ENCODE measurements at places on chromosomes 3 and 15.

GRCh38 chr3:127042634-127043033, 59.7 kb downstream of the PLXNA1 start:
- no peak overlapping the region for H3K27ac ChIP-seq
- no peak for DNase-seq
- peaks cover 12% of the 10 kb centered on the region for H3K27me3 ChIP-seq
- no peak overlapping the region for H3K4me3 ChIP-seq
- no peaks in the 10 kb centered on the region for H3K36me3 ChIP-seq

DNA sequence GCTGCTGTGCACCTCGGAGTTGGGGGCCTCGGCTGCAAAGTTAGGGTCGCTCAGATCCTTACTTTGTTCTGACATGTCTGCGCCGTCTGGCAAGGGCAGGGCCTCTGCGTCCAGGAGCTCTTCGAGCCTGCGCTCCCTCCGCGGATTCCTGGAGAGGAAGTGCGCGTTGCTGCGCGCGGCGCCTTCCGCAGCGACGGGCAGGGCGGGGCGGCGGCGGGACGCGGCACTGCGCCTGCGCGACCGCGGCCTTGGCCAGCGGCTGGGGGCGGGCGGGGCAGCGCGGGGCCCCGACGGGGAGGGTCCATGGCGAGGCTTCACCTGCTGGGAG, at the start of gene NDN:
Gene NDN, minus strand, starts transcription at position 163 of the 328 bp plus-strand sequence. Its CDS starts 88 bp downstream, at position 75.
- no peaks in the 10 kb centered on the region for H3K36me3 ChIP-seq
- no peak within 1 kb of the TSS for H3K27ac ChIP-seq
- H3K4me1 ChIP-seq = peaks cover 37% of the 10 kb centered on the region
- no peak for DNase-seq

DNA sequence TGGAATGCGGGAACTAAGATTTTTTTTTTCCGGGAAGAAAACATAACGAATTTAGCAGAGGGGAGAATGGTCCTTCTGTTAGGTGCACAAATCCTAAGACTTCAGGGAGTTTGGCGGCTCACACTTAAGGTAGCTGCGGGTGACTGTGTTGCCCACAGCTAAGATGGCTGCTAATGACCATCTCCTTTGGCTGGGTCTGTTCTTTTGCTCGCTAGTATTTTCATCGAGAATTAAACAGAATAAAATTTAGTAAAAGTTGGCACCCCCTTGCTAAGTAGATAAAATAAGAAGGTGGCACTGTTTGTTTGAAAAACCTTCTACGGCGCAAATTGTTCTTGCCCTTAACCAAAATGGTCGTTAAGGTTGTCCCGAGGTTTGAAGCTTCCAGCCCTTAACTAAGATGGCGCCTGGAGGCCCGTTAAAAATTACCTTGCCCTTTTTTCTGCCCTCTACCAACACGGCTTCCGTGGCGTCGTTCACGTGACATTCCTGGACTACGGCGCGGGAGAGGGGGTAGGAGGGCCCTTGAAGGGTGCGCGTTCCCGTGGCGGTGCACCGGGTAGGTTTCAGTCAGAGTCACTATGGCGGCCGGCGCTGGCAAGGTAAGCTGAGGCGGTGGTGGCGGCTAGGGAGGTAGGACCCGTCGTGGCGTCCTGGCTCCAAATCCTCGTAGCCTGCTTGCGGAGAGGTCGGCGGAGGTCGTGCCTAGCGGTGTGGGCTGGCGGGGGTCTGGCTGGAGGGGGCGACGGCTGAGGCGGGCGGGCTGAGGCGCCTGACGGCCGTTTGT, at the start of gene SLMAP:
Gene SLMAP, plus strand, starts transcription at position 569 of the 787 bp plus-strand sequence. CDS start 1,343 bp downstream, outside the sequence.
- peaks cover 26% of the 10 kb centered on the region for H3K4me1 ChIP-seq
- H3K27me3 ChIP-seq = no peaks in the 10 kb centered on the region
- peak within 1 kb of the TSS; percentile 94 for H3K4me3 ChIP-seq

DNA sequence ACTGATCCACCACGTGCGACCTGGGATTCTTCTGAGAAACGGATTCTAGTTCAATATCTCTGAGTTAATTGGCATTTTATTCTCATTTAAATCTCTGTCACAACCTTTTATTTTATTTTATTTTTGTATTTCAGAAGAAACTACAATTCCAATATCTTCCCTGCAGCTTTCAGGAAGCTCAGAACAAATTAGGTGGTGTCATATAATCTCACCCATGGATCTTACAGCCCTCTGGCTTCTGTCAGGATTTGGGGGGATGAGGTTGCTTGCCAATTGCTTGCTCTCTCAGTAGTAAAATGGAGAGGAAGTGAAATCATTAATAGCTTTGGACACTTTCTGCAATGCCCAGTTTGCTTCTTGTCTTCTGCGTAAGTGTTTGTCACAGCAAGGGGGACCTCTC, 205.4 kb downstream of the TLE3 start:
- H3K27me3 ChIP-seq = peaks cover 14% of the 10 kb centered on the region
- no peak for DNase-seq
- no peaks in the 10 kb centered on the region for H3K36me3 ChIP-seq
- H3K4me1 ChIP-seq = no peaks in the 10 kb centered on the region
- no peak overlapping the region for H3K4me3 ChIP-seq

Measured in HepG2 (cell line).